ENCODE measurements at places on chromosomes 2 and 18.

- DNase-seq: no peak
Measured at GRCh38 chr2:238601433-238602222, 174.9 kb downstream of the ASB1 start.

GRCh38 chr2:182377467-182377866, 49.4 kb downstream of the PDE1A start:
- DNase-seq: no peak

GRCh38 chr2:127655209-127656073, 9.5 kb downstream of the GPR17 start:
- no peak for DNase-seq

DNA sequence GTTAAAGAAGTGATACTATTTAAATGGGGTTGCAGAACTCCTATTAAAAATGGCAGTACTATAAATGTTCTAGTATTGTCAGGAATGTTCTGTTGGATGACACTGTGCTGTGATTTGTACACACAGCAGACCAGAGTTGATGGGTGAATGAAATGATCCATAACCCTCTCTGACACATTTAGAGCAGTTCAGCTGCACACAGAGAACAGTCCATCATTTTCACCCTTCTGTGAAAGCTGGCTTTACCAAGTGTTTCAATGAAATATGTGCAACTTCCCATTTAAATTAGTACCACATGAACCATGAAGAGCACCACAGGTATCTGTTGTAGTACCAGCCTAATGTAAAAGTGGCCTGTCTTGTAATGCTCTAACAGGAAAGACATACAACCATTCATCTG, 981.4 kb downstream of the TMEM182 start:
- no peak for DNase-seq

DNA sequence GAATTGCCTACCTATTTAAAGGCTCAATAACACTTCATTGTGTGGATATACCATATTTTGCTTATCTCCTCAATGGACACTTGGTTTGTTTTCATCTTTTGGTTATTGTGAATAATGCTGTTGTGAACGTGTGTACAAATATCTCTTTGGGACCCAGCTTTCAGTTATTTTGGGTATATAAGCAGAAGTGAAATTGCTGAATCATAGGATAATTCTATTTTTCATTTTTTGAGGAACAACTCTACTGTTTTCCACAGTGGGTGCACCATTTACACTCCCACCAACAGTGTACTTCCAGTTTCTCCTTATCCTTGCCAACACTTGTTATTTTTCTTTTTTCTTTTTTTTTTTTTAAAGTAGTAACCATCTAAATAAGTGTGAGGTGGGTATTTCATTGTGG, 29.0 kb downstream of the PTPN4 start:
- no peak for DNase-seq

DNA sequence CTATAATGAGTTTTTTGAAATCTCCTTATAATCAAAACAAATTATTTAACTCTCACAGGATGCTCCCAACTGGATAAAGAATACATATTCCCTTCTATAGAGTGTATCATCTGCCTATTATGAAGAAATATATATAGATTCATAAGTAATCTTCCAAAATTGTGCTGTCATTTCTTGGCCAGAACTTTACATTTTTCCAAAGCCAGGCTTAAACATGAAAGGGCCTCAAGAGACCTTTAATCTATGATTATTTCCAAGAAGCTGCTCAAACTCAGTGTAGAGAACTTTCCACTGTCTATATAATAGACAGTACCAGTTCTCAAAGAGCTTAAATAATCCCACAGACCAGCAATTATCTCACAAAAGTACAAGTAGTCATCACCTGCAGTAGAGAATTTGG, 211.0 kb downstream of the AKAIN1 start:
- no peak for DNase-seq

DNA sequence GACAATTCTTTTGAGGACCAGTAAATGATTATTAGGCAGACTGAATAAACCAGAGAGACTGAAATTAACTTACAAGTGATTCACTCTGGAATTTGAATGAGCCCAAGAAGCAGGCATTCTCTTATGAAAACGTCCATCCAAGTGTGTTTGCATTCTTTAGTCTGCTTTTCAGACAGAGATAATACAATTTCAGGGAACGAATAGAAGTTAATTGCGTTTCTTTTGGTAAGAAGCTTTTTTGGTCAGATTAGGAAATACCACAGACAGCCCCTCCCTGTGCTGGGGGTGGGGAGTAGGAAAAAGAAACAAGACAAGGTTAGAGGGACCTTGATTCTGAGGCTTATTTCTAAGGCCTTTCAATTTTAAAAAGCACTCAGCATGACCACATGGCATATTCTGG, 874.4 kb downstream of the SUCLG1 start:
- no peak for DNase-seq

GRCh38 chr2:222479859-222480258, 55.5 kb downstream of the SGPP2 start:
- no peak for DNase-seq

DNA sequence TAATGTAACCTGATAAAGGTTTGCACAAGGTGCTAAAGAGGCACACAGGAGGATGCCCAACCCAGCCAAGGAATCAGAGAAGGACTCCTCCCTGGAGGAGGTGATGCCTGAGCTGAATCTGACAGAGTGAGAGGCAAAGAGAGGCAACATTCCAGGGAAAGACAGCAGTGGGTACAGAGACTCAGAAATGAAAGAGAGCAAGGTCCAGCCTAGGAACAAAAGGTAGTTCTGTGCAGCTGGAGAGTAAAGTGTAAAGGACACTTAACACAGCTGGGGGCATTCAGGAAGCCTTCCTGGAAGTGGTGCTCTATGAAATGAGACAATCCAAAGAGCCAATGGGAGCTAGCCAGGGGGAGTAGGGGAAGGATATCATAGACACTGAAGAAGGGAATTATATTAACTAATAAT, 181.0 kb upstream of the GLI2 start:
- DNase-seq: no peak

DNA sequence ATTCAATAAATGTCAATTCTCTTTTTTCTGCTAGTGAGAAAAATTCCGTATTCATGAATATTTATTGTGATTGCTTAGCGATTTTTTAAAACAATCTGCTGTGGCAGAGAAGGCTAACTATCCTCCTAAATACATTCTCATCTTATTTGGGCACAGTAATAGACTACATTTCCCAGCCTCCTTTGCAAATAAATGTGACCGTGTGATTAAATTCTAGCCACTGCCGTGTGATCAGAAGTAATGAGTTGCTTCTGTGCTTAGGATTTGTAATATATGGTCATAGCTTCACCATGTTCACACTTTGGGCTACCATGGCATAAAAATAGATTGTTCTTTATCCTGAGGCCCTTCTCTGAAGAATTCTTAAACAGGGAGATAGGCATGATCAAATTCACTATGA, 179.6 kb downstream of the FAM124B start:
- no peak for DNase-seq

DNA sequence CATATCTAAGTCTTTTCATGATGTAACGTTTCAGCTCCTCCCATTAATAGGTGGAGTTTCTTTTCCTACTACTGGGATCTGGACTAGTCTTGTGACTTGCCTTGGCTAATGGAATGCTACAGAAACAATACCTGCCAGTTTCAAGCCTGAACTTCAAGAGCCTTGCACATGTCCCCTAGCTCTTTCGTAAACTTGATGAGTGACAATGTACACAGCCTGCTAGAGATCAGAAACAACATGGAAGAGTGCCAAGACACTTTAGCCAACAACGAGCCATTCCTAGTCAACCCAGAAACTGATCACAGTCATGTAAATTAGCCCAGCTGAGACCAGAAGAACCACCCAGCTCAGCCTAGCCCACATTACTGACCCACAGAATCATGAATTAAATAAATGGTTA, 24.8 kb upstream of the STK39 start:
- peak; percentile 54 for DNase-seq
